Ureter (tissue), 1 donor: ENCODE measurements at places on chromosomes 5 and 9.

- no peak for DNase-seq
These were observed 40.3 kb upstream of the SLC12A7 start for GRCh38 chr5:1152156-1152555.

- no peak for DNase-seq
These were observed 4.0 kb downstream of the IL7R start for GRCh38 chr5:35860686-35861085.

DNA sequence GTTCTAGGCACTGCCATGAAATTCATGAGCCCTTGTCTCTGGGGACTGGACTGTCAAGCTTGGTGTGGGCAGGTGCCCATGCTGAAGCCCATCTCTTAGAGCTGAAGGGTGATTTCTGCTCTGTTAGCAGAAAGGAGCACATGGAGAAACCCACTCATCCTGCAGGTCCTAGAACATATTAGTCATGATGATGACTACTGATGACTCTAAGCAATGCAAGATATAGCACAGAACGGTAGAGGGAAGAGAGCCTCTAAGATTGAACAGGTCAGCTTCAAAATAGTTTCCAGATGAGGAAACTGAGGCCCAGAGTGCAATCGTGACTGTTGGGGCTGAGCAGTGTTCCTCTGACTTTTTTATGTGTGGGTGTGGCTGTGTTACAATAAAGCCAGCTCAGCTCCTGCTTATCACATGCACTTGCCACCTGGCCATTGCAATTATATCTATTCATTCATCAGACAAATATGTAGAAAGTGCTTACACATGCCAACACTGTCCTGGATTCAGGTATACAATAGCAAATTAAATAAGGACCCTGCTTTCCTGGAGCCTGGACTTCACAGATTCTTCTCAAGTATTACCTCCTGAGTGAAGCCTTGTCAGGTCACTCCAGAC, 140.2 kb upstream of the BRINP1 start:
- no peak for DNase-seq

- DNase-seq, result no peak
These were observed 12.4 kb upstream of the TYRP1 start for GRCh38 chr9:12680757-12681156.

- no peak for DNase-seq
These were observed 26.8 kb downstream of the FREM1 start for GRCh38 chr9:14883310-14883944.

DNA sequence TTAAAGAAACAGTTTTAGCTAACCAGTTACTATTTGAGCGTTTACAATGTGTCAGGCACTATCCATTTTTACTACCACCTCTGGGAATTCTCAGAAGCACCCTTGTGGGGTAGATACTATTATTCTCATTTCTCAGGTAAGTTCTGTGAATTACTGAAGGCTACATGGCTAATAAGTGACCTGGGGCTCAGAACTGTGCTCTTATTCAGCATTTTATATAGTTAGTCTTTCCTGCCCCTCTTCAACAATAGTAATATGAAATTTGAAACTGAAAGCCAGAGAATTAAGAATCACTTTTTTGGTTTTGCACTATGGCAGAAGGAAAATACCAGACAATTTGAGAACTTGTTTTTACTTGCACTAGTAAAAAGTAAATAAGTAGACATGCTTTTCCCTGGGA, 11.8 kb downstream of the ELL2 start:
- DNase-seq, result no peak

GRCh38 chr9:131801810-131802209, 61.9 kb upstream of the RAPGEF1 start:
- DNase-seq, result no peak

DNA sequence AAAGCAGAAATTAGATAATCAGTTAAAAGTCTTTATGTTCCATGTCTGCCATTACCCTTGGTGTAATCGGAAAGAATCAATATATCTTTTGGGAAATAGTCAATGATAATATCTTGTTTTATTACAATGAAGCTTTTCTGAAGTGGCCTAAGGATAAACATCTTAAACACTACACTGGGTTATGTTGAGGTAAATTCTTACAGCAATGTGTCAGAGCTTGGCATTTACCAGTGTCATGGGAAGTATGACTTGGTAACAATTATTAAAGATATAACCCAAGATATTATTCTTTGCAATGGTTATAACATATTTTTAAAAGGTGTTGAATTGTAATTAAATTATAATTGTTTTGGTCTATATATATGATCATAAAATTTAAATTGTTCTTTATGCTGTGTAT, 84.7 kb downstream of the CFAP95 start:
- no peak for DNase-seq

- DNase-seq, result no peak
These were observed 144.6 kb downstream of the CCDC171 start for GRCh38 chr9:15697446-15697851.

GRCh38 chr9:79061752-79062616, 509.8 kb upstream of the TLE4 start:
- DNase-seq, result no peak

DNA sequence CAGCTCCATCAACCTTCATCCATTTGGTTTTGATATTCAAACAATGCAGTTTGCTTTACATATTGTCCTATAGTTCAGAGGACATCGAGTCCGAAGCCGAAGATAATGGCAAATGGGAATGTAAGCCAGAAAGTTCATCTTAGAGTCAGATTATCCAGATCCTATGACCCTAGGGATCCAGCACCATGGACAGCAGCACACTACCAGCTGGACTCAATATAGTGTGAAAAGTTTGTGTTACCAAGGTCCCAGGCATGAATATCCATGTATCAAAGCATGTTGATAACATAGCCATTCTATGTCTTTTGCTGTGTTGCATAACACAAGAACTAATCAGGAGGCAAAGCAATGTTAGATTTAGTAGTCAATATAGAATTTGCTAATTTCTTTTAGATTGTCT, 46.3 kb downstream of the FSTL4 start:
- DNase-seq, result no peak

GRCh38 chr9:120486347-120486746, 93.6 kb downstream of the CDK5RAP2 start:
- no peak for DNase-seq

DNA sequence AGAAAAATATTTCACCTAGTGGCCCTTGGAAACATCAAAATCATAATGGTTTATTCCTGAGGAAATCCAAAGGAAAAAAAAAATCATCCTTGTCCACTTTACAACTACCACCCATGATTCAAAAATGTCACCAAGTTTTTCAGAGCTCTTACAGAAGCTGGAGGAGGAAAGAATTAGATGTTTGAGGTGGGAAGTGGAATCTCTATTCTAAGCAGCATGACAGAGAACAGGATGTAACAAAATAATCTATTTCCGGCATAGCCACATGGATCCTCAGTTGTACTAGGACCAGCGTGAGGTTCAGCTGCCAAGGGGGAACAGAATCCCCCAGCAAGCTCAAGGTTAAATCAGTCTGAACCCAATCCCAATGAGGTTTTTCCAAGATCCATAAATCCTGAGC, 40.2 kb downstream of the FBXW11 start:
- DNase-seq, result no peak

DNA sequence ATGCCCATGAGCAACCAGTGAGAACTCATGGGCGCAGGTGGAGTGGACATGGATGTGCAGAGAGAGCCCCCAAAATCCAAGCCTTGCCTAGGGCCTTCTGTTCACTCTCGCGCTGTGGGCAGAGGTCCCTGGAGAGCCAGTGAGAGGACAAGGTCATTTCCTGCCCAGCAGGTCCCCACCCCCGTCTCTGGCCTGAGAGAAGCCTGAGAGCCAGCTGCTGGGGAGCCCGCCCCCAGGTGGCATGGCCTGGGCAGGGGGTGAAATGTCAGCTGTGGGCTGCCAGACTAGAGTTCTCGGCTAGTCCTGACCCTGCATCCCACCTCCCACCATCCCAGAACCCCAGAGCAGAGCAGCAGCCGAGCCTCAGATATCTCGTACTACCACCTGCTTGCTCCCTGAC, 85.3 kb downstream of the BARX1 start:
- DNase-seq, result no peak

GRCh38 chr5:38751103-38751502, 94.7 kb upstream of the OSMR start:
- no peak for DNase-seq
